NCI-H69 (cell line): ENCODE measurements at places on chromosomes 13 and 19.

DNA sequence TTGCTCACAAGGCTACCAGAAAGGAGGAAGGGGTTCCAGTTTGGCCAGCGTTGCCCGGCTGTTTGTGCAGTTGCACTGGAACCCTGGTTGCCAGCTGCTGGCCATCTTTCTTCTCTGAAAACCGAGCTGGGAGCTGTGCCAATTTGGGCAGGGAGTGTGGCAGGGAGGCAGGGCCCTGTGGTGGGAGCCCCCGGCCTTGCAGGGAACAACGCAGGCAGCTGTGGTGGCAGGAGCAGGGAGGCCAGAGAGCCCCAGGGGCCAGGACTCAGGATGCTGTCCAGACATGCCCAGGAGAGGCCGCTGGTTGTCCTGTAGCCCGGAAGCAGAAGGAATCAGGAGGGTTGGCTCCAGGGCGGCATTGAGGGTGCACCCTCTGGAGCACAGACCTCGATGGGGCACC lies 4.8 kb downstream of the KMT5C start:
- peak; percentile 81 for DNase-seq

- DNase-seq, result no peak
Measured at GRCh38 chr19:3183721-3184641, 1.7 kb upstream of the NCLN start.

DNA sequence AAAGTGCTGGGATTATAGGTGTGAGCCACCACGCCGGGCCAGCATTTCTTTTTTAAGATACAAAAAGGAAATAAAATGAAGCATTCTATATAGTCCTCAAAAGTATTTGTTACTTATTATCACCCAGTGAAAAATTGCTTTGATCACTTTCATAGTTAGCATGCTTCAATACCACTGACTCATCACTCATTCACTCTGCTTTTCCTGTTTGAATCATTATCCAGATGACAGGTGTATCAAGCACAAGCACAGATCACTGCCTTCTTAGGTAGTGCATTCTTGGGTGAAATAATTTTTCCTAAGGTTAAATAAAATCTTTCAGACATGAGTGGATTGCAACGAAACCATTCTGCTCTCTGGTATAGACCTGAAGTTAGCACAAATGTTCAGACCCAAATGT lies 35.8 kb upstream of the SPART start:
- no peak for DNase-seq

- DNase-seq, result no peak
Measured at GRCh38 chr13:90098577-90098976, 1248.9 kb upstream of the MIR17HG start.
